ENCODE measurements at places on chromosomes 16 and 17. TPM values are rescaled to one million over a fixed set of nuclear protein-coding genes. Genes with fewer than 3 reads are reported as not detected.

DNA sequence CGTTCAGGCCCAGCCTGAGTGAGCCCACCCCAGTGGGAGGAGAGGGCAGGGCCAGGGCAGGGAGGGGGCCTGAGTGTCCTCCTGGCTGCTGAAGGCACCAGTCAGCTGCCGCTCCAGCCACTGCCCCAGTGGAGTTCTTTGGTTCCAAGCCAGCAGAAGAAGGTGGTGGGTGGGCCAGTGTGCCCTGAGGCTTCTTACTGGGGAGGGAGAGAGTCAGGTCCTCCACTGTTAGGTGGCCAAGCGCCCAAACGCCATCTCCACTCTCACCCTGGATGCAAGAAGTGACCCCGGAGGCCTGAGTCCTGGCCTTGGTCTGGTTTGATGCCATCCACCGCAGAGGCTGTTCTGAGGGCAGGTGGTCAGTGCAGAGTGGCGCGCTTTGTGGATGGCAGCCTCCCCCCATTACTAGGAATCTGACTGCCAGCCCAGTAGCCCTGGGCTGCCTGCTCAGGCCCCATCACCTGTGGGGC is 2.2 kb downstream of the RNF213 start:
- DNase-seq, result no peak

Gene CIBAR2
- total RNA-seq, result not detected

Gene TMEM95
- total RNA-seq, result not detected

Gene TNS4
- not detected for total RNA-seq

GRCh38 chr17:35972535-35972934 is 8.8 kb downstream of the CCL16 start:
- DNase-seq, result no peak

DNA sequence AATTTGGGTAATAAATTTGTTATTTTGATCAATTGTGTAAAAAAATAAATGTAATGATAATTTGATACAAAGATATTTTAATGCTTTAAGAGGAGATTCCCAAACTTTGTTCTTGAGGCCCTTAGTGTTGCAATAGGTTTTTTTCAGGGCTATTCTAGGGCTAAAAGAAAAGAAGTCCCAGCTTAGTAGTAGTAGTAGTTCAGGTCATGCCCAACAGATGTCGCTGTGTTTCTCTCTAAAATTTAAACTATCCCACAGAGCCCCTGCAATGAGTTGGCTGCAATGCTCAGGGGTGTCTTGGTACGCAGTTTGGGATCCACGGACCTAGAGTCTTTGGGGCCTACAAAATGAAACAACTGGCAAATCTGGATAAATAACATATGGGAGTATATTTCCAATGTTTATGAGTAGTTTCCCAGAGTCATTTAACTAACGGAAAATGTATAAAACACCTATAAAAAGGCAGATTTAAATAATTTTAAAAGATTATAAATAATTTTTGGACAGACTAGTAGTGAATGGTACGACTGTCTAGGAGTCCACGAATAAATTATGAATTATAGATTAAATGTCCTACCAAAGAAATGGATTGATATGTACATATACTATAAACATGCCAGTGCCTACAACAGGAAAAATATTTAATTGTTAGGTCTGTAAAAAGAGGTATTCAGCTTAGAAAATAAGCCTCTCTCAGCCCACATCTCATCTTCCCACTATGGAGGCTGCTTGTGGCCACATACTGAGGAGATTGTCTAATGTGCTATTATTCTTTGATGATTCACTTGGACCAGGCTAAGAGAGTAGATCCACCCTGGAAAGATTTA is 228.5 kb upstream of the PMFBP1 start:
- DNase-seq, result peak; percentile 66

Gene CD300LB
- not detected for total RNA-seq

Gene GAS7
- 8.5 TPM for total RNA-seq

Gene DCTN5
- total RNA-seq, result 54.0 TPM

DNA sequence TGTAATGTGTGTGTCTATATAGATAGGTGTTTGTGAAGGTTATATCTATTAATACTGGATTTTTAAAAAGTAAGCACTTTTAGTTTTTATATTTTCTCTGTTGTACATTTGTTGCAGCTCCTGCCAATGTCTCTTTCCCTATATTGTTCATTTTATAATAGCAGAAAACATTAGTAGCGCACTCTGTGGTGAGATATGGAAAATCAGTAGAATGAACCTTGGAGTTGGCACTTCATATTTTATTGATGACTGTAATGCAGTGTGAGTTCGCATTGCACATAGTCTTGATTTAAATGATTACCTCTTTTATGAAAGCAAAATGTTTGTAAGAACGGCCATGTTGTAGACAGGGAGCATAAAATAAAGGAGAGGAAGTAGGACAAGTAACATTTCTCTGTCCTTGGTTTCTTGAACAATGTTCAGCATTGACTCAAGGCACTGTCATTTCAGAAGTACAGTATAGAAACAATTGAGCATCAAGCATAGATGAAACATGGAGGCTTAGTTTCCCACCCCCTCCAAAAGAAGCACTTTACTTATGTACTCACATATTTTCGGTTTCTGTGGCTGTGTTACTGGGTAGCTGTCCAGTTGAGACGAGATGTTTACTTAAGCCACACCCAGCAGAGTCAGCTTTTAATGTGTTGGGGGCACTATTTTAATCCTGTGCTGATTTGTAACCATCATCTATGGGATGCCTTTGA is 74.0 kb downstream of the TANC2 start:
- no peak for DNase-seq

- no peak for DNase-seq
Observed at GRCh38 chr17:74042744-74043486, 160.6 kb upstream of the RPL38 start.

Data from dermis microvascular lymphatic vessel endothelial cell (primary cell).